ENCODE measurements at places on chromosomes 5 and 9. TPM values are rescaled to one million over a fixed set of nuclear protein-coding genes. Genes with fewer than 3 reads are reported as not detected.

GABRA6 gene
- not detected for total RNA-seq

MYORG gene
- 4.9 TPM for total RNA-seq

GRCh38 chr9:90966480-90967144, 165.0 kb downstream of the SYK start:
- H3K36me3 ChIP-seq: no peaks in the 10 kb centered on the region
- H3K4me1 ChIP-seq: peaks cover 38% of the 10 kb centered on the region
- peak overlapping the region; percentile 54 for H3K27ac ChIP-seq
- H3K27me3 ChIP-seq: no peaks in the 10 kb centered on the region
- no peak for DNase-seq

GRCh38 chr5:132237141-132237540, 9.5 kb upstream of the P4HA2 start:
- H3K4me1 ChIP-seq: peaks cover 1% of the 10 kb centered on the region
- no peak overlapping the region for H3K27ac ChIP-seq
- DNase-seq: no peak
- H3K4me3 ChIP-seq: no peak overlapping the region
- H3K36me3 ChIP-seq: no peaks in the 10 kb centered on the region

TCF7 gene
- total RNA-seq: 7.5 TPM

- H3K27me3 ChIP-seq: no peaks in the 10 kb centered on the region
- H3K36me3 ChIP-seq: peaks cover 10% of the 10 kb centered on the region
- no peak overlapping the region for H3K4me3 ChIP-seq
- peak overlapping the region; percentile 52 for H3K27ac ChIP-seq
- peaks cover 54% of the 10 kb centered on the region for H3K4me1 ChIP-seq
- no peak for DNase-seq
These were observed 63.9 kb upstream of the TNFAIP8 start for GRCh38 chr5:119291877-119292276.

DNA sequence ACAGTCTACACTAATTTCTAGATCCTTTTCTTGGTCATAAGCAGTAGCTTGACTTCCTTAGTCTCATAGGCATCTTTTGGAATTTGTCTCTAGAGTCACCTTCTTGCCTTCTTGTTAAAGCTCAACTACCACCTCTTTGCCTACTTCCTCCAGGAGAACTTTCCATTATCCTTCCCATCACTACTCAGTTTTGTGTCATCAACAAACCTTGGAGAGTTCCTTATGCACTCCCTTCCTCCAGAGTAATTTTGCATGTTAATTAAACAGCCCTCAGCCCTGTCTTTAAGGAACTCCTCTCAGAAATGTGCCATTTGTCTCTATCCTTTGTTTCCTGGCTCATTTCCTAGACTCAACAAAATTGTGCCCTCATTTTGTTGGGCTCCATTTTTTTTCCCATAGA, 4.2 kb upstream of the EPB41L4B start:
- H3K4me1 ChIP-seq: peaks cover 20% of the 10 kb centered on the region
- peaks cover 10% of the 10 kb centered on the region for H3K27me3 ChIP-seq
- no peak overlapping the region for H3K27ac ChIP-seq
- no peak overlapping the region for H3K4me3 ChIP-seq
- DNase-seq: no peak

GRCh38 chr9:17138503-17138902, 3.7 kb downstream of the CNTLN start:
- DNase-seq: no peak
- H3K27me3 ChIP-seq: no peaks in the 10 kb centered on the region
- no peaks in the 10 kb centered on the region for H3K36me3 ChIP-seq
- H3K27ac ChIP-seq: no peak overlapping the region
- H3K4me3 ChIP-seq: no peak overlapping the region
- peaks cover 19% of the 10 kb centered on the region for H3K4me1 ChIP-seq

DNA sequence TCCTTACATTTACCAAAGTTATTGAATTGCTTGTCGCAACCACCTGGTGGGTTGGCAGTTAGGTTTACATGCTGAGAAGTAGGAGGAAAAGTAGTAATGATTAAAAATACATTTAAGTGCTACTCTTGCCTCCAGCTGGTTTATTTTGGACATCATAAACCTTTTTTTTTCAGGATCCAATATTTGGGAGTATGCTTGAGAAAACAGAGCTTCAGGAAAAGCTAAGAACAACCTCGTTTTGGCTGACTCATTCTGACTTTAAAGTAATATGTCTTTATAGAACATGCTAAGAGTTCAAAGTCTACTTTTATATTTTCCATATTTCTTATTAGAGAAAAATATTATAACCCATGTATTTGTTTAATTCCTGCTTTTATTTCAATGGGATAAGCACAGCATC, 41.7 kb upstream of the BNC2 start:
- no peaks in the 10 kb centered on the region for H3K27me3 ChIP-seq
- H3K4me1 ChIP-seq: peaks cover 2% of the 10 kb centered on the region
- no peak for DNase-seq
- H3K4me3 ChIP-seq: no peak overlapping the region
- no peaks in the 10 kb centered on the region for H3K36me3 ChIP-seq
- no peak overlapping the region for H3K27ac ChIP-seq

- H3K27me3 ChIP-seq: no peaks in the 10 kb centered on the region
- no peak overlapping the region for H3K4me3 ChIP-seq
- H3K4me1 ChIP-seq: peaks cover 60% of the 10 kb centered on the region
These were observed 22.1 kb downstream of the PCDHGC5 start for GRCh38 chr5:141510850-141511601.

WDR38 gene
- total RNA-seq: not detected

- H3K27ac ChIP-seq: no peak overlapping the region
- H3K4me3 ChIP-seq: no peak overlapping the region
- DNase-seq: no peak
- no peaks in the 10 kb centered on the region for H3K36me3 ChIP-seq
These were observed 122.6 kb downstream of the APBA1 start for GRCh38 chr9:69549310-69550202.

DNA sequence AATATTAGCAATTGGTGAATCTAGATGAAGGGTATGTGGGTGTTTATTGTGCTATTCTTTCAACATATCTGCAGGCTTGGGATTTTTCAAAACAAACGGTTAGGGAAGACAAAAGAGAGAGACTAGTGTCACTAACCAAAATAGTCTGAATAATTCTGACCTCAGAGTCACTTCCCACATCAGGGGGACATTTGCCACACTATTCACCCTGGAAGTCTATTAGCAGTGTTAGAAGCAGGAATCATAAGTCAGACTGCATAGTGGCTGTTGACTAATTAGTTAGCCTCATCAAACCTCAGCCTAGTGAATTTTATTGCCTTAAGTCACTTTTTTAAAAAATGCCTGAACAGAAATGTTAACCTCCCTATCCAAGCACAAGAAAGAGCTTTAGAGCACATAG, 169.2 kb upstream of the RGMB start:
- H3K4me3 ChIP-seq: no peak overlapping the region
- DNase-seq: no peak
- no peaks in the 10 kb centered on the region for H3K36me3 ChIP-seq
- H3K27ac ChIP-seq: no peak overlapping the region
- H3K4me1 ChIP-seq: peaks cover 9% of the 10 kb centered on the region

- H3K36me3 ChIP-seq: no peaks in the 10 kb centered on the region
- H3K4me3 ChIP-seq: no peak overlapping the region
- no peaks in the 10 kb centered on the region for H3K27me3 ChIP-seq
- DNase-seq: no peak
- peak overlapping the region; percentile 81 for H3K27ac ChIP-seq
These were observed 73.5 kb downstream of the WWC1 start for GRCh38 chr5:168364750-168365550.

- peak; percentile 72 for DNase-seq
- H3K27me3 ChIP-seq: no peaks in the 10 kb centered on the region
- H3K4me1 ChIP-seq: peaks cover 22% of the 10 kb centered on the region
- peak overlapping the region; percentile 98 for H3K27ac ChIP-seq
These were observed 308.5 kb downstream of the RAB3C start for GRCh38 chr5:58891086-58891970.

CTSV gene
- 8.9 TPM for total RNA-seq

COX7C gene
- 480 TPM for total RNA-seq

FLT4 gene
- total RNA-seq: 1.8 TPM

DNA sequence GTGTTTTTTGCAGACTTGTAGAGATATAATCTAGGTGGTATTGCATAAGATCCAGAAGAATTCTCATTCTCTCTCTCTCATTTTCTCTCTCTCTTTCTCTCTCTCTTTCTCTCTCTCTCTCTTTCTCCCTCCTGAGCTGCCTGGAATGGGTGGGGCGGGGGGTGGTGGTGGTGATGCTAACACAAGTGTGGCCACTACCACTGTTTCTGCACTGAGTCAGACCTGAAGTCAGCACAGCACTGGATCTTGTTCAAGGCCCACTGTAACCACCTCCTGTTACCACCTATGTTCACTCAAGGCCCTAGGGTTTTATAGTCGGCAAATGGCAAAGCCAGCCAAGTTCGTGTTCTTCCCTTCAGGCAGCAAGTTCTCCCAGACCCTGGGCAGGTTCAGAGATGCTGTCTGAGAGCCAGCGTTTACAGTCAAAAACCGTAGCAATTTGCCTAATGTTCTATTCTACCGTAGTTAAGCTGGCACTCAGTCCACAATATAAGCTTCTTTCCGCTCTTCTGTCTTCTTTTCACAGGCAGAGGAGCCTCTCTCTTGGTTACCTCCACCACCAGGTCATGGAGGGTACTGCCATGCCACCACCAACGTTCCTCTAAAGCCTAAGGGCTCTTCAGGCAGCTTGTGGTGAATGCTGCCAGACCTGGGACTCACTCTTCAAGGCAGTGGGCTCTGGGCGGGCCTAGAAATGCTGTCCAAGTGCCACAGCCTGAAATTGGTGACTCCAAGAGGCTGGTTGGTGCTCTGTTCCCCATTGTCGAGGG, 235.7 kb upstream of the PRR16 start:
- H3K4me3 ChIP-seq: no peak overlapping the region
- no peak for DNase-seq
- no peaks in the 10 kb centered on the region for H3K4me1 ChIP-seq
- no peaks in the 10 kb centered on the region for H3K27me3 ChIP-seq

DNA sequence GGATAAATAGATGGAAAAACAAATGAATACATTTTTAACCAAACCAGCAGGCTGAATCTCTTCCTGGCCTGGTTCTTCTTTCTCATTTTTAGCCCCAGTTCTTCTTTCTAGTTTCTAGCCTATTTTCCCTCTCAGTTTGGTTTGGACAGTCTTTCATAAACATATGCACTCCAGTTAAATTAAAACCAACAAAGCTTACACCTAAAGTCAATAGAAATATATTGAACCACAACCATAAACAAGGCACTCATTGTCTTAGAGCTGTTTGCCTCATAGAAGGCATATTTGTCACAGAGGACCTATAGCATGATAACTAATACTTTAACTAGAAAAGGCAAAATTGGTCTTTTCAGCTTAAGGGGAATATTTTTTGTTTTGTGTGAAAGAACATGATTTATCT, 638.3 kb downstream of the NR2F1-AS1 start:
- H3K4me1 ChIP-seq: peaks cover 43% of the 10 kb centered on the region
- H3K36me3 ChIP-seq: peaks cover under 1% of the 10 kb centered on the region
- no peak overlapping the region for H3K4me3 ChIP-seq
- DNase-seq: no peak

- H3K4me3 ChIP-seq: peak overlapping the region; percentile 74
- no peak overlapping the region for H3K27ac ChIP-seq
- H3K4me1 ChIP-seq: peaks cover 13% of the 10 kb centered on the region
- H3K27me3 ChIP-seq: peaks cover 58% of the 10 kb centered on the region
- no peak for DNase-seq
These were observed 3.2 kb downstream of the PIP5KL1 start for GRCh38 chr9:127927201-127927987.

DNA sequence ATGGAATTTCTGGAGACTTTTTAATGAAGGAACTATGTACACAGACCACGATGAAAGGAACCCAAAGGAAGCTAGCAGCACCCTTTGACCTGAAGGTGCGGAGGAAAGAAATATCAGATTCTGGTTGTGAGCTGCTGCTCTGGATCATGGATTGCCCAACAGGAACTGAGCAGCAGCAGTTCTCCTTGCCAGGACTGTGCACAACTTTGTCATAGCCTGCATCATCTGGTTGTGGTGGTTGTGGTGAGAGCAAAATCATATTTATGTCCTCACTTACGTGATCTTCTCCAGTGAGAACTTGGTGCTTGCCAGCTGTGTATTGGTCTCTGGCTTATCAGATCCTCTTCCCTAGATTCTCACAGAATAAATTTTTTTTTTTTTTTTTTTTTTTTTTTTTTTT, 70.7 kb upstream of the LPAR1 start:
- H3K36me3 ChIP-seq: no peaks in the 10 kb centered on the region
- H3K4me3 ChIP-seq: no peak overlapping the region
- DNase-seq: no peak
- peaks cover 4% of the 10 kb centered on the region for H3K4me1 ChIP-seq
- H3K27me3 ChIP-seq: no peaks in the 10 kb centered on the region
- H3K27ac ChIP-seq: no peak overlapping the region

FAM240B gene
- total RNA-seq: not detected

GRCh38 chr5:132883261-132883834, 9.9 kb downstream of the LEAP2 start:
- no peak overlapping the region for H3K4me3 ChIP-seq
- peaks cover under 1% of the 10 kb centered on the region for H3K4me1 ChIP-seq
- no peaks in the 10 kb centered on the region for H3K27me3 ChIP-seq
- H3K27ac ChIP-seq: no peak overlapping the region

- peaks cover 2% of the 10 kb centered on the region for H3K36me3 ChIP-seq
- no peaks in the 10 kb centered on the region for H3K27me3 ChIP-seq
- no peaks in the 10 kb centered on the region for H3K4me1 ChIP-seq
- DNase-seq: no peak
- no peak overlapping the region for H3K27ac ChIP-seq
These were observed 22.6 kb downstream of the CD180 start for GRCh38 chr5:67173959-67174358.

DNA sequence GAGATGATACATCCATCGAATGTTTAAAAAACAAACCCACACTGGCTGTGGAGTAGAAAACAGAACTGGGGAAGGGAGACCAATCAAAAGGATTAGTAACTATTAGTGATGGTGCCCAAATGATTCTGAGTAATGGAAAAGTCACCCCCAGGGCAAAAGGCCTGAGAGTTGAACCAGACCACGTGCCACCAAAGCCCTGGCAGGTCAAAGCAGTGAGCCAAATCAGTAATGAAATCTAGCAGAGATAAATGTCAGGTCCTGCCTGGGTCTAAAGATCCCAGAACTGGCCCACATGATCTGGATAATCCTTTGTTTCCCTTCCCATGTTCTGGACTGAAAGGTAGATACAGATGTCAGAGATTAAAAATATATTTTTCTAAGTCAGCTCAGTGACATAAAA, 9.4 kb downstream of the OTULINL start:
- peaks cover 40% of the 10 kb centered on the region for H3K27me3 ChIP-seq
- H3K36me3 ChIP-seq: no peaks in the 10 kb centered on the region
- H3K4me3 ChIP-seq: no peak overlapping the region
- H3K4me1 ChIP-seq: no peaks in the 10 kb centered on the region
- no peak overlapping the region for H3K27ac ChIP-seq

RUFY1 gene
- 51.5 TPM for total RNA-seq

Data from mesothelial cell of epicardium (in vitro differentiated cells).